ENCODE measurements at places on chromosomes 6 and 20. TPM values are rescaled to one million over a fixed set of nuclear protein-coding genes. Genes with fewer than 3 reads are reported as not detected.

The SDC4 gene
- 87.8 TPM for polyA plus RNA-seq

The TBXT gene
- 0.04 TPM for polyA plus RNA-seq

The RFX6 gene
- 8.6 TPM for polyA plus RNA-seq

The RPS6KA2 gene
- polyA plus RNA-seq, result 12.5 TPM

- DNase-seq, result no peak
- no peaks in the 10 kb centered on the region for H3K27me3 ChIP-seq
- peaks cover 75% of the 10 kb centered on the region for H3K36me3 ChIP-seq
- H3K4me1 ChIP-seq, result peaks cover 4% of the 10 kb centered on the region
These were observed 5.5 kb downstream of the SNRPB start for GRCh38 chr20:2465100-2465499.

- H3K27ac ChIP-seq, result no peak overlapping the region
- H3K4me3 ChIP-seq, result no peak overlapping the region
- no peaks in the 10 kb centered on the region for H3K4me1 ChIP-seq
- H3K36me3 ChIP-seq, result no peaks in the 10 kb centered on the region
- no peak for DNase-seq
These were observed 147.5 kb downstream of the ERMARD start for GRCh38 chr6:169898788-169899480.

- peaks cover 26% of the 10 kb centered on the region for H3K36me3 ChIP-seq
- DNase-seq, result no peak
- no peak overlapping the region for H3K4me3 ChIP-seq
- H3K27ac ChIP-seq, result no peak overlapping the region
- H3K27me3 ChIP-seq, result no peaks in the 10 kb centered on the region
- no peaks in the 10 kb centered on the region for H3K4me1 ChIP-seq
These were observed 47.9 kb upstream of the CLDN20 start for GRCh38 chr6:155215906-155216305.

DNA sequence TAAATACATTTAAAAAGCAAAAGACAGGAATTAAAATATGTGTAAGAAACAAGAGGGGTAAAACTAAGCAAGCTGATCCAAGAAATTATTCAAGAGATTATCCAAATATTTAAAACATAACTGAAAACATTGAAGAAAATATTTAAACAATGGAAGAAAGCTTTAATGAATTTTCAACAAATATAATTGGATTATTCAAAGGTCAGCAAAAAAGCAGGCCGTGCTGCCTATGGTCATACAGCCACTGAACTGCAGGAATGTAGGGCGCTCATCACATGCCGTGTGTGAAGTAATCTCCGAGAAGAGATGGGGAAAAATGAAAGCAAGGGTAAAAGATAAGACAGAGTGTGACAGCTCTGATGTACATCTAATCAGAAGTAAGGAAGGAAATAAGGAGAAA lies 1195.4 kb upstream of the EYS start:
- H3K4me1 ChIP-seq, result no peaks in the 10 kb centered on the region
- H3K27ac ChIP-seq, result no peak overlapping the region
- no peaks in the 10 kb centered on the region for H3K27me3 ChIP-seq
- DNase-seq, result no peak

DNA sequence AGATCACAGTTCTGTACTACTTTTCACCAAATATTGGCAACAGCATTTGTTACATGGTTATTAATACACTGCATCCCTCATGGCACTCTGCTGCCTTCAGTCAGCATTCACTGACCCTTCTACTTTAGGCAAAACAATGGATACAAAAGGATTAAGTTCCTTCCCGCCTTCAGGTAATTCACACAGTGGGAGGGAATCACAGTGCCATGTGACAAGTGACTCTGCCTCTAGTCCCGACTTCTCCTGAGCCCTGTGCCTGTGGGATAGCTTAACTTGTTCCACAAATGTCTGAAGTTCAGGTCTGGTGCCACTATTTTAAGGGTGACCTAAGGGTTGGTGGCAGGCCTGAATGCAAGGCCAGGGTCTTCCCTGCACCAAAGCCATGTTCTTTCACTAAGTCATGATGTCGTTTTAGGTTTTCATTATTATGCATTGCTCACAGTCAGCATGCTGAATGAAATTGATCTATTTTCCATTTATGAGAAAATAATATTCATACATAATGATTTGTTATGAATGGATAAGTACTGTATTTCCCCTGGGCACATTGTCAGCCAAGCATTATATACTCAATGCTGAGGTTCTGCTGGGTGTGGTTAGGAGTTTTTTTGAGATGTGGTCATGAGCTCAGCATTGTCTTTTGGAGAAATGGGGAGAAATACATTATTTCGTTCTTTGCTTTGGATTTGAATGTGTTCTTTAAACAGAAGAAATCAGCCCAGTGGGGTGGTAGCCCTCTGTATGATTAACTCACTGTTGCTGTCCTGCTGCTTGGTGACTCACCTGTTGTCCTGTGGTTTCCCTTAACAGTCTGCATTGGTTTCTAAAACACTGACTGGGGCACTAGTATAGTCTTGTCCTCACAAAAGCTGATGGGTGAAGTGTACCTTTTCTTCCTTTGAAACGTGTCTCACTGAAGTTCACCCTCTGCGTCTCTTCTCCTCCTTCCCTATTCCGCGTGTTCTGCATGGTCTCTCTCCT lies 66.4 kb downstream of the AFDN start:
- DNase-seq, result no peak
- no peak overlapping the region for H3K4me3 ChIP-seq
- H3K36me3 ChIP-seq, result peaks cover 41% of the 10 kb centered on the region
- H3K4me1 ChIP-seq, result no peaks in the 10 kb centered on the region

GRCh38 chr20:56004007-56004406 lies 1.3 kb downstream of the CBLN4 start:
- no peak overlapping the region for H3K4me3 ChIP-seq
- H3K4me1 ChIP-seq, result no peaks in the 10 kb centered on the region
- no peak overlapping the region for H3K27ac ChIP-seq
- H3K36me3 ChIP-seq, result no peaks in the 10 kb centered on the region

DNA sequence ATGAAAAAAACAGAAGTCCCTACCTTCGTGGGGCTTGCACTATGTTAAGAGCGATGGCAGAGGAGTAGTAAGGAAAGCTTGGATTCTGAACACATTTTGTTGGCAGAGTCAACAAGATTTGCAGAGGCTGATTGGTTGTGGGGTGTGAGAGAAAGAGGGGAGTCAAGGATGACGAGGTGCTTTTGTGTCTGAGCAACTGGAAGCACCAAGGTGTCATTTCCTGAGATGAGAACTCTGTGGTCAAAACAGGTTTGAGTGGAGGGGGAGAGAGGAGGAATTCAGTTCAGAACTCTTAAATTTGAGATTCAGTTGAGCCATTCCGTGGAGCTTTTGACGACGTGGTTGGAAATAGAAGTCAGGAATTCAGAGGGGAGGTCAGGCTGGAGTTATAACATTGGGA lies 3.5 kb downstream of the OCSTAMP start:
- no peak for DNase-seq
- no peak overlapping the region for H3K4me3 ChIP-seq
- H3K36me3 ChIP-seq, result no peaks in the 10 kb centered on the region
- peaks cover 6% of the 10 kb centered on the region for H3K27me3 ChIP-seq

DNA sequence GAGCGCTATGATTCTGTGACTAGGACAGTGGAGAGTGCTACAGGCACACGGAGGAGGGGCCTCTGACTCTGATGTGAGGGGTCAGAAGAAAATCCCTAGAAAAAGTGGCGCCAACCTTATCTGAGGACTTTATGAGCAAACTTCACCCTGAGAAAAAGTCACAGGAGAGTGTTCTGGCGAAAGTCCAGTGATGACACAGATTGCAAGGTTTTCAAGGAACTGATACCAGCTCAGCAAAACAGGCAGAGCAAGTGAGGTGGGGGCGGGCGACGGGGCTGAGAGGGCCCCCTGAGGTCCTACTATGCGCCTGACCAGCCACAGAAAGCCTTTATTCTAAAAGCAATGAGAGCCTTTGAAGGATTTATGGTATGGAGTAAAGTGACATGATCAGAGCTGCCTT lies 73.3 kb downstream of the SLC22A23 start:
- peak; percentile 91 for DNase-seq
- H3K4me3 ChIP-seq, result no peak overlapping the region
- H3K27me3 ChIP-seq, result no peaks in the 10 kb centered on the region
- H3K4me1 ChIP-seq, result peaks cover 72% of the 10 kb centered on the region
- H3K27ac ChIP-seq, result peak overlapping the region; percentile 74

DNA sequence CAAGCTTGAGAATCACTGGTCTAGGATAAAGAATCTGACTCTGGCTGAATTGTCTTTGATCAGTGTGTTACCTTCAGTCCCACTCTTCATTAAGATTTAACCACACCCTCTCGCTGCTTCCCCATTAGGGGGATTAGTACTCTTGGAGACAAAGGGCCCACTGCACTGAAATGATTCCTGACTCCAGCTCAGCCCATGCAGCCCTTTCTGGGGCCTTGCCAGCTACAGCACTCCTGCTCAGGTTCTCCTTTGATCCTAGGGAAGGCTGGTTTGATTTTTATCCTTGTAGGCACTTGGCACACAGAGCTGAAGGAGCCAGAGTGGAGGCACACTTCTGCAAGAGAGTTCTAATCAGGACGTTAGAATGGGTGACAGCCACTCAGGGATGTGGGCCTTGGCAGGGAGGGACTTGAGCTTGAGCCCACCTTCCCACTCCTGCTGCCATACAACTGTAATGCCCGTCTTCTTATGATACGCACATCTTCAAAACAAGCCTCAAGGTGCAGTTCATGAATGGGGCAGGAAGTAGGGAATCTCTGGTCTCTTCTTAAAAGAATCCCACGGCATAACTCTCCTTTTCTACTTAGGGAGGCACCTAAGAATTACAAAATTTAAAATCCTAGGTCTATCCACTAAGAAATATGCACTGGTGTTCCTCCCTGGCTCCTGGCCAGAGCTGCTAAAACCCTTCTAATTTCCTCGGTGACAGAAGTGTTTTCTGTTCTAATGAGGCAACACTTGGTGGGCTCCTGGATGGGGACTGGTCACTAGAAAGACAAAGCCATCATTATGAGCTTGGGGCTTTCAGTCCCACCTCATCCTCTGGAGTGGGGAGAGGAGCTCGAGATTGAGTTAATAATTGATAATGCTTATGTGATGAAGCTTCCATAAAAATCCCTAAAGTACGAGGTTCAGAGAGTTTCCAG lies 1.5 kb upstream of the SLA2 start:
- no peaks in the 10 kb centered on the region for H3K36me3 ChIP-seq
- H3K4me1 ChIP-seq, result peaks cover 11% of the 10 kb centered on the region
- H3K4me3 ChIP-seq, result no peak overlapping the region

DNA sequence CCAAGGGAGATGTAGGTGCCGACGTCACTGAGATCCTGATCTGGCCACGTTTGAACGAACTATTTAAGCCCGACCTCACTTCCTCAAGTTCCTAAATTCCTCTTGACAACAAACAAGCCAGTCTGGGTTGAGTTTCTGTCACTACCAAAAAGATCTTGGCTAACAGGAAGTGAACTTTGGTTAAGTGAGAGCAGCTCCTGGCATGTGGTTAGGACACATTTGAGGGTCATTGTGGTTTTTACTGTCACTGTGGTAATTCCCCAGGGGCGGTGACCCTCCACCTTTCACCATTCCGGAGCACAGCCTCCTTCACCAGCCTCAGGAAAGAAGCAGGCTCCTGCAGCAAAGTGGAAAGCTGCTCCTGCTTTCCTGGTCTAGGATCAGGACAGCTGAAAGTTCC lies 43.1 kb upstream of the ZNF831 start:
- no peaks in the 10 kb centered on the region for H3K4me1 ChIP-seq
- peaks cover 2% of the 10 kb centered on the region for H3K27me3 ChIP-seq
- H3K36me3 ChIP-seq, result no peaks in the 10 kb centered on the region
- H3K27ac ChIP-seq, result no peak overlapping the region
- no peak overlapping the region for H3K4me3 ChIP-seq
